M059J (cell line): ENCODE measurements at places on chromosomes 11 and 22.

- DNase-seq: peak; percentile 18
Observed at GRCh38 chr22:38873469-38874411, 1.7 kb upstream of the CBX6 start.

GRCh38 chr22:30287648-30288418 lies 1.5 kb downstream of the CASTOR1 start:
- peak; percentile 87 for DNase-seq

DNA sequence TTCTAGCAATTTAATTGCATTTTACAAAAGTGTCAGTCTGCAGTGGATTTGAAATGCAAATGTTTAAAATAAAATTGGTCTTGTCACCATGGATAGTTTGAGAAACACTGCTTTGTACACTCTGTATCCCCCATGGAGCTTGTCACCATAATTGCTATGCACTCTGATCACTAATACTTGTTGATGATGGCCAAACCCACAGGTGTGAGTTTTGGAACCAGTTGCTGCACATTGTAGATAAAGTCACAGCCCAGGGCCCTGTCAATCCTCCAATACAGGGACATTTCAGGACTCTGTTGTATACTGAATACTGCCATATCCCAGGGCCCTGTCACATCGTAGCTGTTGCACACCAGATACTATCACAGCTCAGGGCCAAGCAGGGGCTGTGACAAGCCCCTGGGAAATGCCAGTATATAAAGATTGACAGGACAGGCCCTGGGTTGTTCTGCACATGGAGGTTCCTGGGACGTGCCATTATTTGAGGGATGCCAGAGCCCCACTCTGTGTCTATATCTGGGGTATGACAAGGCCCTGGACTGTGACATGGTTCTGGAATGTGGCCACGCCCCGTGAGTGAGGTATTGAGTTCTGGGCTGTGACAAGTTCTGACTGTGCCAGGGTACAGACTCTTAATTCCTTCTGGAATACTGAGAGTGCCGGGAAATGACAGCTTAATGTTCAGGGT lies 27.9 kb upstream of the SMPD1 start:
- no peak for DNase-seq

GRCh38 chr22:37137903-37138665 lies 11.6 kb downstream of the IL2RB start:
- no peak for DNase-seq

GRCh38 chr11:95727620-95728019 lies 62.0 kb downstream of the FAM76B start:
- no peak for DNase-seq

GRCh38 chr22:32649515-32650200 lies 151.8 kb upstream of the TIMP3 start:
- DNase-seq: peak; percentile 87

DNA sequence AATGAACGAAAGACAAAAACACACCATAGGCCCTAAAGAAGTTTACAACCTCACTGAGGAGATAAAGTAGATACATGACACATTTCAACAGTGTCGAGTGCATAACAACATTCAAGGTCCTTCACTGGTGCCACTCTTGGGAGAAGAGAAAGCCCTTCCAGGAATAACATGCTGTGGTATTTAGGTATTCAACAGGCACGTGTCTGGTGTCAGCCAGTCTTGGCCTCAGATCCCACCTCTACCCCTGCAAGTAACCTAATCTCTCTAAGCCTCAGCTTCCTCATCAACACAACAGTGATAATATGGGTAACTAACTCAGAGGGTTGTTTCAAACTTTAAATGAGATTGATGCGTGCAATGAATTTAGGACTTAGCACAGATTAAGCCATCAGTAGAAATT lies 235.0 kb upstream of the ZC3H12C start:
- DNase-seq: peak; percentile 25

- no peak for DNase-seq
Observed at GRCh38 chr11:130160498-130161155, 1.0 kb downstream of the ST14 start.

DNA sequence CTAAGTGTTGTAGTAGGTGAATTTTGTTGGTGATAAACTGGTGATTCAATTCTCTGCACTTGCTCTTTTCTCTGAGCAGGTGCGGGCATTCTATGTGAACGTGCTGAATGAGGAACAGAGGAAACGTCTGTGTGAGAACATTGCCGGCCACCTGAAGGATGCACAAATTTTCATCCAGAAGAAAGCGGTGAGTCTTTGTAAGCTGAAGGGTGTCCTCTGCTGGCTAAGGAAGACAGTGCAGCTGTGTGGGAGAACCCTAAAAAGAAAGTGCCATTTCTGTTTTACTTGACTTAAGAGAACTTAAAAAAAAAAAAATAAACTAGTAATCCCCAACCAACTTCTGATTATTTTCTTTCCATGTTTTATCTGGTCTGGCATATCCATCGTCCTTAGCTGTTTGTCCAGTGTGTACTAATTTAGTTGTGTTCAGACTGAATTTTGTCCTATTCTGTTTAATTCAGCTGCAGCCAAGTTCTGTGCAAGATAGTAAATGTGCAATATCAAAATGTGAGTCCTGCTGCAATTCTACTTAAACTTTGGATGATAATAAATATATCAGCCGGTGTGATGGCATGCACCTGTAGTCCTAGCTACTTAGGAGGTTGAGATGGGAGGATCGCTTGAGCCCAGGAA lies 29.6 kb downstream of the CAT start:
- DNase-seq: peak; percentile 43

DNA sequence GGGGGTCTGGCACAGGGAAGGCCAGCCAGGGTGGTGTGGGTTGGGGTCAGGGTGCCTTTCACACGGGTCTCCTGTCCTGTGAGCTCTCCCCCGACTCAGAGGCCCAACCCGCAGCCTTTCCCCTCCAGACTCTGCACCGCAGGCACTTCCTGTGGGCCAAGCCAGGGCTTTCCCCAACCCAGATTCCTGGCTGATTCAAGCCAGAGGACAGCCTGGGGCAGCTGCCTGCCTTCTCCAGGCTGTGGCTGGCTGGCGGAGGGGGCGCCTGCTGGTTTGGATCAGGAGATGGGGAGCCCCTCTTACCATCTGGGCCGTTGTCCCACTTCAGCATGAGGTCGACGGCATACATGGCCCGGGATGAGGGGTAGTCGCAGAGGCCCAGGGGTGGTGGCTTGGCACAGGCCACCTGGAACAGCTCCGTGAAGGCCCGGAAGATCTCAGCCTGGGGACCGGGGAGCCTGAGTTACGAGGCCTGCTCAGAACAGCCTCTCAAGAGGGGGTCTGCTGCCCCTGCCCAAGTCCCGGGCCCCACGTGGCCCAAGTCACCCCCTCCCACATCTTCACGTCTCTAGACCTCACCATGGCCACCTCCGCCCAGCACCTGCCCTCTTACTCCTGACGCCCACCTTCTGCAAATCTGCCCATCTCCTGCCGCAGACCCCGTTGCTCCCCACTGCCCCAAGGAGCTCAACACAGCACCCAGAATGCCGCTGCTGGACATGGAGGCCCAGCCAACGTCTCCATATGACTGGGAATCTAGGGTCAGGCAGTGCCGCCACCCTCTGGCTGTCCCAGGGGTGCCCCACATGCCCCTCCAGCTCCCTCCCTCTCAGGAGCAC lies 17.3 kb downstream of the TSPO start:
- peak; percentile 22 for DNase-seq

- DNase-seq: no peak
Observed at GRCh38 chr11:133706925-133707794, 138.2 kb downstream of the SPATA19 start.

- DNase-seq: no peak
Observed at GRCh38 chr11:130137999-130138398, 21.6 kb upstream of the ST14 start.

DNA sequence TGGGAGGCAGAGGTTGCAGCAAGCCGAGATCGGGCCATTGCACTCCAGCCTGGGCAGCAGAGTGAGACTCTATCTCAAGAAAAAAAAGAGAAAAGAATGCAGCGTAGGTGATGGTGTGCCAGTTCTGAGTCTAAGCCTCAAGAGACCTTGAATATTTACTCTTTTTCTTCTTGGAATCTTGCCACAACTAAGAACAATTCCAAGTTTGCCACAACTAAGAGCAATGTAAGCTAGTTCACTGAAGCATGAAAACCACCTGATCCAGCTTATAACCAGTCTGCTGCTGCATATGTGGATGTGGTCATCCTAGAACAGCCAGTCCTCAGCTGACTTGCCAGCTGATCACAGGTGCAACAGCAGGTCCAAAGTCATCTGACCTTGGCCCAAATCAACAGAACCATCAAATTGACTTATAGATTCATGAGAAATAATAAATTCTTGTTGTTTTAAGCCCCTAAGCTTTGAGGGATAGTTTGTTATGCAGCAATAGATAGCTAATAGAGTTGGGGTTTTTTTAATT lies 25.4 kb upstream of the SEZ6L start:
- peak; percentile 25 for DNase-seq

DNA sequence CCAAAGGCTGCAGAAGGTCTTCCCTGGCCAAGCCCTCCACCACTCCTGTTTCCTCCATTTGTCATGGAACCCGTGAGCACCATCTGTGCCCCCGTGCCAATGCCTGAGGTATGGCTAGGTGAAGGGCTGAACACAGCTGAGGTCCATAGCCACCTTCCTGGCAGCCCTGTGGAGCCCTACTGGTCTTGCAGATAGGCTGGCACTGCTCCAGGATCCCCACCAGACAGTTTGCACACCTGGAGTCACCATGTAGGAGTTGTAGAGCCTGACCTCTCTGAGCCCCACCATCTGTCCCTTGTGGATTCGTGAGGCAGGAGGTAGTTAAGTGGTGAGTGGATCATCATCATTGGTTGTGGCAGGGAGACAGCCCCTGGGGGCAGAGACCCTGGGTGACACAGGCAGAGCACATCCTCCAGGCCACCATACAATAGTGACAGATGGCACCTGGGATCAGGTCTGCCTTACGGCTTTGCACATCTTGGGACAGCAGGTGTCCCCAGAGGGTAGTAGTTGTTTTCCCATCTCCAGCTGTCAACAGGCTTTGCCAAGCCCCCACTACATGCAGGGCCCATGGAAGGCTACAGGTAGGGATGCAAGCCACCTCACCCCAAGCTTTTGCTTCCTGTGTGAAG lies 52.5 kb upstream of the SUSD2 start:
- DNase-seq: no peak

GRCh38 chr22:46537946-46538813 lies 760 bp upstream of the CELSR1 start:
- DNase-seq: peak; percentile 53

GRCh38 chr11:75867778-75868374 lies 52.9 kb downstream of the UVRAG start:
- peak; percentile 44 for DNase-seq

DNA sequence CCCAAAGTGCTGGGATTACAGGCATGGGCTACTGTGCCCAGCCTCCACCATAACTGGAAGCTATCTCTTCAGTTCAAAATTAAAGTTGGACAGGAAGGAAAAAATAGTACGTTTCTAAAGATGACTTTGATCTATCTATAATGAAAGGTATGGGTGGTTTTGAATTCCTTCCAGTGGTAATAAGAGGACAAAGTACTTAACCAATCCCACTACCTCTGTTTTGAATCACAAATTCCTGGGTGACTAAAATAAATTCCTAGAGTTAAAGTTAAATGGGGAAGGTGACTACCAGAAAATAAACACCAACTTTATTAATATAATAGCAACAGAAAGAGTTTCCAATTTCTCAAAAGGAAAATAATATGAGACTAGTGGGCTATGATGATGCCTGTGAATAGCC lies 9.1 kb downstream of the PHF5A start:
- DNase-seq: no peak

DNA sequence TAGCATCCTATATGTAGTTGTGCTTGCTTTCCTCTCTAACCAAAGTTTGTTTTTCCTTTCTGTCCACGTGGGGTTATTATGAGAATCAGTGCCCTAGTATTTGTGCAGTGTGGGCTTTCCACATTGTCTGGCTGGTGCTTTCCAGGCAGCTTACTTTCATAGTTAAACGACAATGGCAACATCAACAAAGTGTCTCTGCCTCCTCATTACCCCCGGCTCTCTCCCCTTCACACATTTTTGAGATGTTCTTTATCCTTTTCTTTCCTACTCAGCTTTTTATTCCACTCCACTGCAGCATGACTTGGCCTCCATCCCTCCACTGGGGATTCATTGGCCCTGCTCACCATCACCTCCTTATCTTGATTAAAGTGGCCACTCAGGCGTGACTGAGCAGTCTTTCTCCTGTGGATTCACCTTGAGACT lies 19.1 kb downstream of the SPECC1L start:
- DNase-seq: peak; percentile 59

GRCh38 chr11:121634273-121634672 lies 181.5 kb upstream of the SORL1-AS1 start:
- no peak for DNase-seq

GRCh38 chr22:23076896-23077572 lies 6.7 kb downstream of the GNAZ start:
- no peak for DNase-seq

GRCh38 chr11:15199693-15200092 lies 85.0 kb downstream of the INSC start:
- DNase-seq: peak; percentile 76

GRCh38 chr11:72743321-72744221 lies 8.6 kb downstream of the ARAP1 start:
- DNase-seq: no peak

DNA sequence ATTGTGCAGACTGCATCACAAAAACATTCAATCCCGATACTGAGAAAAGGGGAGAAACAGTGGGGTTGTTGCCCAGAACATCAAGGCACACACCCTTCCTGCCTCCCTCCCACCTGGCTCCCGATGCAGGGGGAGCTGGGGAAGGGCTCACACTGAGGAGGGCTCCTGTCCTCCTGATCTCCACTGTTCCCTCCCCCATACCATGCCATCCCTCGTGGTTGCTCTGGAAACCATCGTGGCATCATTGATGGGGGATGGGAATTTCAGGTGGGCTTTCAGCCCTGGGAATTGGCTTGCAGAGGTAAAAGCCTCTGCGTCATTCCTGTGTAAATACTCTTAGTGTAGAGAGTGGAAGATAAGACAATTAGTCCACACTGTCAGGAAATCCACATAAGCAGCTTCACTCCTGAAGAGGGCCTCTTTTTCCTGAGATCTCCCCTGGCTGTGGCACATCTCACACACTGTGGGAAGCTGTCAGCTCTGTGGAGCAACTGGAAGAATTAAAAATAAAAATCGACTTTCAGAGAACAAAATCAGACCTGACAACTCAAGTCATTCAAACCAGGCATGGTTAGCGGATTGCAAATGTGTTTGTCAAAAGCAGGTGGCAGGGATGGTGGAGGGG lies 176.0 kb downstream of the CHST1 start:
- no peak for DNase-seq

GRCh38 chr11:71406681-71407080 lies 41.5 kb downstream of the DHCR7 start:
- no peak for DNase-seq

- DNase-seq: no peak
Observed at GRCh38 chr11:76673176-76674142, 2.9 kb upstream of the LRRC32 start.
